Stimulated activated CD8-positive, alpha-beta memory T cell treated with anti-CD3 and anti-CD28 coated beads, Interleukin-2, amount 100 ng/mL, for 48 hours (primary cell): ENCODE measurements at places on chromosomes 13 and 19.

GRCh38 chr19:383922-384798, 24.8 kb downstream of the C2CD4C start:
- DNase-seq = no peak

DNA sequence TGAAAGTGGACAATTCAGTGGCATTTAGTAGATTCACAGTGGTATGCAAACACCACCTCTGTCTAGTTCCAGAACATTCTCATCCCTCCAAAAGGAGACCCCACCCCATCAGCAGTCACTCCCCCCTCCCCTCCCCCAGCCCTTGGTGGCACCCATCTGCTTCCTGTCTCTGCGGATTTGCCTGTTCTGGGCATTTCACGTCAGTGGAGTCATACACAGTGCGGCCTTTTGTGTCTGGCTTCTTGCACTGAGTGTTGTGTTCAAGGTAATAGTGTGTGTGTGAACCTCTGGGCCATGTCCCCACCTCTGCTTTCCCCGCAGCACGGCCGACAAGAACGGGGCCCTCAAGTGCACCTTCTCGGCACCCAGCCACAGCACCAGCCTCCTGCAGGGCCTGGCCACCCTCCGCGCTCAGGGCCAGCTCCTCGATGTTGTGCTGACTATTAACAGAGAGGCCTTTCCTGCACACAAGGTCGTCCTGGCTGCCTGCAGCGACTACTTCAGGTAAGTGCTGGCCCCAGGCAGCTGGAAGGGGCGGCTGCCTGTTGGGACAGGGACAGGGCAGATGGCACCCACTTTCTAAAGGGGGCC, 19.4 kb upstream of the CRTC1 start:
- no peak for DNase-seq

DNA sequence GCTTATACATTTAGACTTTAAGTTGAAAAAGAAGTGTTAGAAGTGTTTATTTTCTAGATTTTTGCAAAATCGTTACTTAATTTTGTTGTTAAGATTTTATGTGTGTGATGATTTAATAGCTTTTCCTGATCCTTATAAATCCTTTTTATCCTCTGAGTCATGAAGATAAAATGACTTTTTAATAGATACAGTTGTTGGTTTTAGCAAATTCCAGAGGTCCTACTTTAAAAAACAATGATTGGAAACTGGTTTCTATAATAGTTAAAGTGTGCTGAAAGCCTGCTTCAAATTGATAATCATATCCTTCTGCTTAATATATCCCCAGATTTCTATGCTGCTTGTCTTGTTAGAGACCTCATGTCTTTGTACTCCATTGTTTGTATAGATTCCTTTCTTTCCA, 39.0 kb downstream of the RNASEH2B start:
- no peak for DNase-seq

GRCh38 chr19:4032436-4032835, 24.9 kb downstream of the PIAS4 start:
- no peak for DNase-seq

DNA sequence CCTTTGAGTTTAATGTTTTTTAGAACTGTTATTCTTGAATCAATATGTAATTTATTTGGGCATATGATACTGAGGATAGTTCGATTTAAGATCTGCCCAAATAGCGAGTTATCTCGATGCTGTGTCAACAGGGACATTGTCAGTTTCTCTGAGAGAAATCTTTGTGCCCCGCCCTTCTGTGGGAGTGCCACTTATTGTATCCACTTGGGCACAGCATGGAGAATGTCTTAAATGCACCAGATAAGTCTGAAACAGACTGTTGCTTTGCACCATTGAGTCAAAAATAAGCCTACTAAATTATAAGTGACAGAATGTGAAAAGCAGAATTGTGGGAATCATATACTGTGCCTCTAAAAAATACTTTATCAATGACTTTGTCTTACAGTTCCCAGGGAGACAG, 45.6 kb downstream of the RNASEH2B start:
- no peak for DNase-seq

- DNase-seq = no peak
Measured at GRCh38 chr19:45279587-45280192, 28.6 kb downstream of the MARK4 start.

DNA sequence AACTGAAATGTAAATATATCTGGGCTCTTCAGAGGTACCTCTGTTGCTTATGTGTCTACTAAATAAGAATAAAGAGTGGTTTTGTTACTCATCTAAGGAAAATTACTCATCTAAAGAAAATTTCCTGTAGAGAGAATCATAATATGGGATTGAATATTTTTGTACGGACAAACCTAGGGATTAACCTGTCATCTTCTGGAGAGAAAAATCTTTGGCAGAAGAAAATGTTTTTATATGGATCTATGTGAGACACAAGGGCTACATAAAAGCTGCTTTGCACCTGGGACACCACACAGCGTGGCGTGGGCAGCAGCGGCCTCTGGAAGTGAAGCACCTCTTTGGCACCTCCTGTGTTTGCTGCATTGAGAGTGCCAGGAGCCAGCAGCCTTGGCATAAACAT, 242.9 kb upstream of the DACH1 start:
- no peak for DNase-seq

DNA sequence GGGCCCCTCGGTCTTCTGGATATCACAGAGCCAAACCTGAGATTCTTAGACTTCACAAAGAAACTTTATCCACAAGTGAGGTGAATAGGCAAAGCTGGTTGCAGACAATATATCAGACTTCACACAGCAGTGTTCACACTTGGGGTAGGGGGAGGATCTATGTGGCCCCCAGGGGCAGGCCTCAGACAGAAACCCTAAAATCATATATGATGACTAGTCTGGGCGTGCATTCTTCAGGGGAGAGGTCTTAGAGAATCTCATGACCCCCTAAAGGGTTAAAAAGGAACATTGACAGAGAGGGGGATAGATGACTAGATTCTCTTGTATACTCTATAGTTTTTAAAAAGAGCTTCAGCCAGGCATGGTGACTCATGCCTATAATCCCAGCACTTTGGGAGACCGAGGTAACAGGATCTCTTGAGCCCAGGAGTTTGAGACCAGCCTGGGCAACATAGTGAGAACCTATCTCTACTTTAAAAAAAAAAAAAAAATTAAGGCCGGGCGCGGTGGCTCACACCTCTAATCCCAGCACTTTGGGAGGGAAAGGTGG, 2.8 kb downstream of the TYROBP start:
- DNase-seq = no peak

- peak; percentile 2 for DNase-seq
Measured at GRCh38 chr13:95050800-95051615, 250.2 kb downstream of the ABCC4 start.

- DNase-seq = no peak
Measured at GRCh38 chr19:16098821-16099220, 12.9 kb upstream of the RAB8A start.

DNA sequence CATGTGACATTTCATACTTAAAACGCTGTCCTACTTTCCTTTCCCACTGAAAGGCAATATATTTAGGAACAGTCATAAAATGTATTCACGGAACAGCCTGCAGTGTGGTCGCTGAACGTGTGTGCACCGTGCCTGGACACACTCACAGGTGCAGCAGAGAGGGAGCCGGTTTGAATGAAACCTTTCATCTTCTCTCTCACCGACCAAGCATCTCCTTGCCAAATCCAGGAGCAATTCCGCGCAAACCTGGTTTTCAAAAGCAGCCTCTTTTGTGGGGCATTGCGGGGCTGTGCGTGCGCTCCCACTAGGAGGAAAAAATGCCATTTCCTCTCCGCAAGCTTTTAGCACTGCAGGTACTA, 1.0 kb downstream of the DCLK1 start:
- no peak for DNase-seq

- no peak for DNase-seq
Measured at GRCh38 chr13:48660361-48661076, 6.8 kb downstream of the CYSLTR2 start.

DNA sequence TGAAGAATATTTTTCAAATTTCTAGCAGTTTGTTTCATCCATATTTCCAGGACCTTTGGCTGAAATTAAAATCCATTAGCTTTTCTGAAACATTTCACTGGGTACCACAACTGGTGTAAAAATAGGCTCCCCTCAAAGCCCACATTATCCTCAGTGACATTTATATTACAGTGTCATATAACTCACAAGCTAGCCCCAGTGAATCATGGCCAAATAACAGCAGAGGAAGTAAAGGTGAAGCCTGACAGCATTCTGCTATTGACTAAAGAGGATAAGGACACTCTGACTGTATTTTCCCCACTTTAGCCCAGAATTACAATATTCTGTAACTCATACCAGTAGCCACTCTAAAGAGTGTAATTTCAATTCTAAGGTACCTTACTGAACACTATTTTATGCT, 21.9 kb downstream of the KCTD12 start:
- DNase-seq = no peak

DNA sequence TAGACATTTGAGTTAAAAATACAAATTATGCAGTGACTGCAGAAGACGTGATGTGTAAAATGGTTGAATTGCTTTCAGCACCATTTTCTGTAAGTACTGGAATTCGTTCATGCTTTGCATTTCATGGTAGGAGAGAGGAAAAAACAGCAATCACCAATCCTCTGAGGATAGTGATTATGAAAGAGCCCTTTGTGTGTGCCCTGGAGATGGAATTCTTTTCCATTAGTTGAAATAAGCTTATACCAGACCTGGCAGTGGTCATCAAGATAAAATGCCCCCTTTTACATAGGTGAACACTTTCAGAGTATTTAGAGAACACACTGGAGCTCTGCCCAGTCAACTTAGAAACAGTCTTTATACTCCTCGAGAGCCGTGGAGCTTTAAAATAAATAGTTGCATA, 1.7 kb downstream of the CNMD start:
- no peak for DNase-seq

- no peak for DNase-seq
Measured at GRCh38 chr13:49042476-49042875, 66.8 kb downstream of the FNDC3A start.

DNA sequence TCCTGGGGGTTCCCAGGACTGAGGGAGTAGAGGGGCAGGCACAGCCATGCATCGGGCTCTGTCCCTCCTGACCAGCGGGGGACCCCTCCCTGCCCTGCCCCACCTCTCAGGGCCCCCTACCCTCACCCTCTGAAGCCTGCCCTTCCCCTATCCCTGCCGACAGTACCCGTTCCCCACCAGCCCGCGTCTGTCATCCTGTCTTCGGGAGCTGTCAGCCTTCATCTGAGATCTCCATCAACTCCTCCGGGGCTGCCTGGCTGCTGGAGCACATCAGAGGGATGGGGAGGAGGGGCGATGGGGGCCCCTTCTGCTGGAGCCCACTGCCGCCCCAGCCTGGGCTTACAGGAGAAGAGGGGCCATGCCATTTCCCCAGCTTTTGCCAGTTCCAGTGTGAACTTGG, 6.2 kb upstream of the SHD start:
- DNase-seq = no peak

- DNase-seq = no peak
Measured at GRCh38 chr19:18397242-18398202, at the start of gene LRRC25. LRRC25 (minus strand) TSS chr19:18397622; CDS start chr19:18396963, 659 bp downstream.

GRCh38 chr19:12295191-12295590, 508 bp upstream of the ZNF44 start:
- no peak for DNase-seq

DNA sequence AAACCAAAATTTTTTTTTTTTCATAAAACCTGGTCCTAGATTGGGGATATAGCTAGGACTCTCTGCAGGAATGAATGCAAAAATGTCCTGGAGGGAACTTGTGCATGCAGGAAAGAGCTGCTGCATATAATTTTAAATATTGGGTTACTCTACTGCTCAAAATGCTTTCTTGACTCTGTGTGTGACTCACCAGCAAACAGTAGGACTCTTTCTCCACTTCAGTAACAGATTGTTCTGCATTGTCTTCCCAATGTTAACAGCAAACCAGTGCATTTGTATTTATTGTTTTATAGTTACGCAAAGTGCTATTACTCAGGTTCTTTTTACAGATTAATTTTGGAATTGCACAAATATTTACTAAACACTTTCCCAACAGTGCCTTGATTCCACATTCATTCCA, 163.7 kb upstream of the KL start:
- no peak for DNase-seq

DNA sequence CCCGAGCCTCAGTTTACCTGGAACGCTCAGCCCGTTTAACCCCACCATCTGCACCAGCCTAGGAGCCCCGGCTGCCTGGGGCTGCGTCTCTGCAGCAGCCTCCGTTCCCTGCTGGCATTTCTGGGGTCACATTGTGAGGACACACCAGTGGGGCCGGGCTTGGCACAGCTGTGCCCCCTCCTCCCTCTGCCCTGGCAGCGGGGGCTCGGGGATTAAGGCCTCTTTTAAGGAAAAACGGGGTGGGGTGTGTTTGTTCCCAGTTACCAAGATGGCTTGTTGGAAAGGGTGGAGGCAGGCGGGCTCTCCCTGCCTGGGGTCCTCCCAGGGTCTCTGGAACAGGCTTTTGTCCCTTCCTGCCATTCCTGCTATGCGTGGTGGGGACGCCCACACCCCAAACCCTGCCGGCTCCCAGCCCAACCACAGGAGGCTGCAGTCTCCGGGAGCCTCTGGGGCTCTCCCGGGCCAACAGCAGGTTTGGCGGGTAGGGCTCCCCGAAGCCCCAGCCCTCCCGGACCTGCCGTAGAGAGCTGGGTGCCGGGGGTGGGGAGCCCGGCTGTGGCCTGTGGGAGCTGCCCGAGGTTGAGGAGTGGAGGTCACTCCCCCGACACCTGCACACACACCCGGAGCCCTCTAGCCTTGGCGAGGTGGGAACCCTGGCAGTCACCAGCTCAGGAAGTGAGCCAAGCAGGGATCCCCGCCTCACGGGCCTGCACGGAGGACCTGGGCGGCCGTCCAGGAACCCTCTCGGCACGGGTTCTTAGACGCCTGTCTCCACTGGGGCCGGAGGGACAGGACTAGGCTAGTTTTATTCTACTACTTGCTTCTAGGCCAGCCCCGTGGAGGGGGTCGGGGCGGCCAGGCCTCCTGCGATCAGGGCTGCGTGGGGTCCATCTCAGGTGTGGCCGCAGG, 36.9 kb downstream of the GADD45B start:
- DNase-seq = no peak

DNA sequence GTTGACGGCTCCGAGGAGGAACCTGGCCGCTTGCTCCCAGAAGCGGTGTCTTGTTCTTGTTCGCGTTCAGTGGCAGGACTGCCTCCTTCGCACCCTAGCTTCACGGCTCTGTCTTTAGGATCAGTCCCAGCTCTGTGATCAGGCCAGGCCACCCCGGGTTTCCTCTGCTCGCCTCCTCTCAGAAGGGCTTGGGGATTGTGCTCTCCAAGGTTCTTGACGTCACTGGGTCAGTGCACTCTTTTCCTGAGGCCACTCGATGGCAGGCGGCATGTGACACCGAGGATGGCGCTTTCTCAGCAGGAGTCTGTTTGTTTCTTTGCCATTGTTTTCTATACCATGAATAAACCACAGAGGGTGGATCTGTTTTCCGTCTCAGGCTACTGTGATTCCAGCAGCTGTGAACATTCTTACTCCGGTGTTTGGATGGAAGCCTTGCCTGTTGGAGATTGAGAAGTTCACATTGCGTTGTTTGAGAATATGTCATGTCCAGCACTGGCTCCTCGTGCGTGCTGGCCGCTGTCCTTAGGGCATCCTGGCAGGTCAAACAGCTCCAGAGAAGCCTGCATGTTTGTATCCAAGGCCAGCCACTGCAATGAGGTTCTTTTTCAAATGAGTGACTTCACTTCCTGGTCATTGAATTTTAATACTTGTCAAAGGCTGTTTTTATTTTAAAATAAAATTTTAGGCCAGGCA, 44.5 kb downstream of the SLC7A9 start:
- no peak for DNase-seq
